NCI-H1436 (cell line): ENCODE measurements at places on chromosomes 11 and 22.
A peak's percentile ranks its signal among the peaks of the same experiment; 100 is the strongest.

DNA sequence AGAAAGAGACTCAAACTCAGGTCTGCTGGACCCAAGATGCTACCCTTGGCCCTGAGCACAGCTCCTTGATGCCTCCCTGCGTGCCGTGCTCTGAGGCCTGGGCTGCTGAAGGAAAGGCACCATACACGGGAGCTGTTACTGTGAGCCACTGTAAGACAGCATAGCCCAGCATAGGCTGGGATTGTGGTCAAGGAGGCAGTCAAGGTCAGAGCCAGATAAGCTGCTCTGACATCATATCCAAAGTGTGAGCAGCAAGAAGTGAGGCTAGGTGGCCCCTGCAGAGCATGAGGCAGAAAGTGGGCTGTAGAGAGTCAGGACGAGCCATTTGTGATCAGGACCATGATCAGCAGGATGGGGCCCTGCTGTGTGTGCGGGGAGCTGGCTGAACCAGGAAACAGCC, 7.7 kb downstream of the SLC22A8 start:
- no peak for DNase-seq

GRCh38 chr11:128786507-128786906, 80.6 kb downstream of the KCNJ1 start:
- no peak for DNase-seq

- peak; percentile 79 for DNase-seq
Observed at GRCh38 chr11:46346886-46347636, at the start of gene DGKZ. Gene DGKZ (plus strand): TSS chr11:46347463. CDS start chr11:46347660, 197 bp downstream.

- DNase-seq, result peak; percentile 49
Observed at GRCh38 chr11:120681434-120682331, 170.1 kb downstream of the GRIK4 start.

- no peak for DNase-seq
Observed at GRCh38 chr22:43101306-43101705, 9.2 kb upstream of the BIK start.

DNA sequence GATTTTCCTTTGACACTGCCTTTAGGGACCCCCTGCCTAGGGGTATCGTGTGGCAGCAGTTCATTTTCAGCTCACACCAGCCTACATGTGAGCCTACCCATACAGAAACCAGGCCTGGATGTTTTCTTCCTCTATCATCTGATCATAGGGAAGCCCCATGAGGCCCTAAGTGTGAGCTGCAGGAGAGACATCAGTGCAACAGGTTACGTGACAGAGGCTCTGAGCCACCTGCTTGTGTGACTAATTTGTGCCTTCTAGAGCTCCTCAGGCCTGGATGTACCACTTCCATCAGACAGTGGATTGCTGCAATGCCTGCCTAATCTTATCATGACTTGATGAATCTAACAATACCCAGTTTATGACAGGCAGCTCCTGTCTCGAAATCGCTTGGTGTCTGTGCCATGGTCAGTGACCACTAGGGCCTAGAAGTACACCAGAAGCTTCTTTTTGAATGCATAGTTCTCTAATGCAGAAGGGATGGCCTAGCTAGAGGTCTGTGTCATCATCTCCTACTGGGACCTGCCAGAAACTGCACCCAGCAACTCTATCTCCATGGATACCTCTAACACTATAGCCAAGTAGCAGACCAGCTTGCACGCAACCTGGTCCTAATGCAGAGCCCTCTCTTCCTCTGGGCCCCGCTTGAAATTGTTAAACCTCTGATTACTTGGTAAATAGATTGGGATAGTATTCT, 109.7 kb upstream of the CLPB start:
- DNase-seq, result no peak

DNA sequence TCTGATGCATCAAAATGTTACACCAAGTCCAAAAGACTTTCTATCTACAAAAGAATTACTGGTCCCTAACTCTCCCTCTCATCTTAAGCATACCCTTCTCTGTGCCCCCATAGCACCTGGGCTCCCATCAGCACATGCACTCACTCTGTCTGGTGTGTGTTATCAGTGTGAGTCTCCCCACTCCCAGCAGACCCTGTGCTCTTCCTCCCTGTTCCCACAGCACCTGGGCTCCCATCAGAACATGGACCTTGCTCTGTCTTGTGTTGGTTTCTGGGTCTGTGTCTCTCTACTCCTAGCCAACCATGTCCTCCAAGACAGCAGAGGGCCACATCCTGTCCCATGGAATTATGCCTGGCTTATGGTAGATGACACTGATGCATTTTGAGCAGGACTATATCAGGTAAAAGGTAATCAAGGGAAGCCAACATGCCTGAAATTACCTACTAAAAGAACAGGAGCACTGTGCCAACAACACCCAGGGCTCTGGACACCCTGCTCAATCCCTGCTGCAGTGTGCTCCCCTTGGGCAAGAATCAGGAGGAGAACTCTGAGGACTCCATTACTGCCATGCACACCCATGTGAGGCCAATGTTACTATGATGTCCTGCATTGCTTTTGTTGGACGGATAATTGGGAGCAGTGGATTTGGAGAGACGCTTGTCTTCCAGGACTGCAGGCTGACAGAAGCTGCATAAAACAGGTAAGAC, 34.3 kb downstream of the GAB4 start:
- DNase-seq, result no peak

- DNase-seq, result no peak
Observed at GRCh38 chr22:37893583-37893983, 12.5 kb upstream of the MICALL1 start.

- peak; percentile 87 for DNase-seq
Observed at GRCh38 chr22:17258015-17258787, 39.0 kb upstream of the ADA2 start.

- no peak for DNase-seq
Observed at GRCh38 chr11:129268371-129268770, 76.2 kb upstream of the ARHGAP32 start.
